Stimulated activated CD4-positive, alpha-beta T cell treated with anti-CD3 and anti-CD28 coated beads, Interleukin-1b, Interleukin-23, amount 100 ng/mL, for 1 hour (primary cell): ENCODE measurements at places on chromosomes 2 and 18.

DNA sequence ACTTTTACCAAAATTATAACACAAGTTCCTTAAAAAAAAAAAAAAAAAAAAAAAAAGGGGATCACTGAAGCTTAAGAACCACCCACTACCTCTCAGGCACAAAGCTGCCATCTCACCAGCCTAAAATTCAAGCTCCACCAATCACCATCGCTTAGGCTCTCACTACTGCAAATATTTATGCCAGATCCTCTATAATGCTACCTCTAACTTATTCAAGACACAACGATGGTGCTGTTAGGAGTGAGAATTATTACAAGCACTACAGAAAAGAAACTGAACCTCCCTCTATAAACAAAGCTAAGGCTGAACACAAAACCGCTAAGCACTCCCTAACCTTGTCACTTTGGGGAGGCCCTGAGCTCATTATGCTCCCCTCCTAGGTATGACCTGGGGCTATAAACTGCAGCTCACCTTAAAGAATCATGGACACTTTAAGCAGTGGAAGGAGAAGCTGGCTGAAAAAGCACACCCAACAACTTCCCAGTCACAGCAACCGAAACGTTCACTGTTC is 3.6 kb downstream of the FZD5 start:
- DNase-seq, result no peak

DNA sequence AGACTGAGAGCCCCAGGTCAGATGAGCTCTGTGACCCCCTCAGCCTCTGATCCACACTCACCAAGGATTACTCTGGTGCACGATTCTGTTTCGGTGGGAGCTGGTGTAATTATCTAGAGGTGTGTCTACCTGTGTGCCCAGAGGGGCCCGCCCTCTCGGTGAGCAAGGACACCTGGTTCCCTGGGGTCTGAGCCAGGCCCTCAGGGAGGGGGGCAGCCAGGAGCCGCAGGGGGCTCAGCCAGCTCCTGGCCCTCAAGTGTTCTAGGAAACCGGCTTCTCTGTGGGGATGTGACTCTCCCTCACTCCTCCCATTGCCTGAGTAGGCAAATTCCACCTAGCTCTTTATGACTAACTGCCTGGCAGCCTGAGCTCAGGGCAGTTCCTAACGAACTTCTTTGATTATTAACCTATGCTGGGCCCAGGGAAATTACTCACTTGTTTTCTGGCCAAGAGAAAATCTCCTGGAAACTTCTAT is 17.4 kb downstream of the AGAP1 start:
- DNase-seq, result no peak

GRCh38 chr2:101272045-101272784 is 19.5 kb downstream of the CNOT11 start:
- DNase-seq, result no peak

GRCh38 chr2:28452534-28453081 is 43.3 kb upstream of the PLB1 start:
- peak; percentile 57 for DNase-seq

DNA sequence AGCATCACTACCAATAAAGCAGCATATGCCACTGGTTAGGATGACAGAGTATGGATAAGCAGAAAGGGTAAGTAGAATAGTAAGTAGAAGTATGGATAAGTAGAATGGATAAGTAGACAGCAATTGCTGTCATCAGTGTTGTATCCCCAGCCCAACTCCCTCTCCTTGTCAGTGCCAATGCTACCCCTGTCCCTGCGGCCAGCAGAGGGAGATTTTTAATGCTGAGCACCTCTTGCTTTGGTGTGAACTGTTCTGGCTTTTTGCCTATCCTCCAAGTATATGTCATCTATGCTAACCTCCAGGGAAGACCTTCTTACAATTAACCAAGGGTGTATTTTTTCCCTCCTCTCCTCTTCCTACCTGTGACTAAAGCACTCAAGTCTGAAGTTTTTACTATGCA is 136.7 kb upstream of the SPHKAP start:
- no peak for DNase-seq
